GM12878 (cell line): ENCODE measurements at places on chromosomes 4 and X. TPM values are rescaled to one million over a fixed set of nuclear protein-coding genes. Genes with fewer than 3 reads are reported as not detected.

DNA sequence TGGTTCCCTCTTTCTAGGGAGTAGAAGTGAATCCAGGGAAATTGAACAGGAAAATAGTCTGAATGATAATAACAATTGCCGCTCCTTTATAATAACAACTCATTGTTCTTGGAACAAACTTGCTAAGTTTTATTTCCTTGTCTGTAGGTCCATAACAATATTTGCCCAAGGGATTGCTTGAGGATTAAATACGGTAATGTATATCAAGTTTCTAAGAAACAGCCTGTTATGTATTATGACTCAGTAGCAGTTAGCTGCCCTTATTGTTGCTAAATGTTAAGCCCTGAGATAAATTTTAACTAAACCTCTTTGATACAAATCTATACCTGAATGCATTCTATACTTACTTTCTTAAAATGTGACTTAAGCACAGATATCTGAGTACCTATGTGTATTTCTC is 215.9 kb upstream of the AADAT start:
- no peak for DNase-seq

- no peak for DNase-seq
Measured at GRCh38 chrX:8914681-8915080, 113.5 kb upstream of the FAM9A start.

GRCh38 chr4:186051096-186051495 is 17.9 kb upstream of the TLR3 start:
- DNase-seq: no peak

Gene RPA4
- total RNA-seq: 0.62 and 0.66 TPM in 2 replicates

Gene PPM1K
- total RNA-seq: 48.3 and 48.4 TPM in 2 replicates

Gene AREG
- total RNA-seq: not detected in 2 replicates

Gene MND1
- 20.3 TPM in 2 replicates for total RNA-seq

DNA sequence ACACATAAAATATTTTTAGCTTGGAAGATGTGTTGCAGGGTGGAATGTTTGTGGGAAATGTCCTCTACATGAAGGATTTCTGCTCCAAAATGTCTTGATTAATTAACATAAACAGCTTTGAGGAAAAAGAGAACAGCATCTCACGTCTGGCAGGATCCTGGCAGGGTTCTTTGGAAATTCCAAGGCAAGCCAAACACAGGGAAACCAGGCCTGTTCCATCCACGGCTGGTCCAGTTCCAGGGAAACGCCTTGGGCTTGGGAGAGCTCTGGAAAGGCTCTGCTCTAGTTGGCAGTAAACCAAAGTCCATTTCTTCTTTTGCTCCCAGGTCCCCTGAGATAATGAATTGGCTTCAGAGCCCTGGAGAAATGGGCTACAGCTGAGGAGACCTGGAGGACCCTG is 42.4 kb upstream of the GAB1 start:
- DNase-seq: no peak

DNA sequence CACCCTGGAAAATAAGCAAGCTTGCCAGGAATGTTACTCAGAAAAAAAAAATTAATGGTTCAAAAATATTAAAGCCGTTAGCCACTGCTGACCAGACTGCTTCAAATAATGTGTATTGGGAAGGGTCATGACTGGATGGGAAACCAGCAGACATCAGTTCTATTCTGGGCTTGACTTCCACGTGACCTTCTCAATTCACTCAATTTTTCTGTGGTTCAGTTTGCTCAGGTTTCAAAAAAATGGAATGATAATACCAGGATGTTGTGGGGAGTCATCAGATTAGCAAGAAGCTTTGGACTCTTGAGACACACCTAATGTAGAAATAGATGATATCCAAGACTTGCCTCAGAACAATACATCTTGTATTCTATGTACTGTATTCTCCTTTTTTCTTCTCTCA is 541.9 kb upstream of the BOD1L1 start:
- no peak for DNase-seq

Gene CLDN2
- not detected in 2 replicates for total RNA-seq

- no peak for DNase-seq
Measured at GRCh38 chr4:94271248-94271647, 63.6 kb downstream of the SMARCAD1 start.

Gene CSAG1
- total RNA-seq: not detected in 2 replicates

Gene INTU
- 0.15 TPM in 1 of 2 replicates, not detected in the other for total RNA-seq
